NCI-H82 (cell line): ENCODE measurements at places on chromosomes 7 and 10.
A peak's percentile ranks its signal among the peaks of the same experiment; 100 is the strongest.

DNA sequence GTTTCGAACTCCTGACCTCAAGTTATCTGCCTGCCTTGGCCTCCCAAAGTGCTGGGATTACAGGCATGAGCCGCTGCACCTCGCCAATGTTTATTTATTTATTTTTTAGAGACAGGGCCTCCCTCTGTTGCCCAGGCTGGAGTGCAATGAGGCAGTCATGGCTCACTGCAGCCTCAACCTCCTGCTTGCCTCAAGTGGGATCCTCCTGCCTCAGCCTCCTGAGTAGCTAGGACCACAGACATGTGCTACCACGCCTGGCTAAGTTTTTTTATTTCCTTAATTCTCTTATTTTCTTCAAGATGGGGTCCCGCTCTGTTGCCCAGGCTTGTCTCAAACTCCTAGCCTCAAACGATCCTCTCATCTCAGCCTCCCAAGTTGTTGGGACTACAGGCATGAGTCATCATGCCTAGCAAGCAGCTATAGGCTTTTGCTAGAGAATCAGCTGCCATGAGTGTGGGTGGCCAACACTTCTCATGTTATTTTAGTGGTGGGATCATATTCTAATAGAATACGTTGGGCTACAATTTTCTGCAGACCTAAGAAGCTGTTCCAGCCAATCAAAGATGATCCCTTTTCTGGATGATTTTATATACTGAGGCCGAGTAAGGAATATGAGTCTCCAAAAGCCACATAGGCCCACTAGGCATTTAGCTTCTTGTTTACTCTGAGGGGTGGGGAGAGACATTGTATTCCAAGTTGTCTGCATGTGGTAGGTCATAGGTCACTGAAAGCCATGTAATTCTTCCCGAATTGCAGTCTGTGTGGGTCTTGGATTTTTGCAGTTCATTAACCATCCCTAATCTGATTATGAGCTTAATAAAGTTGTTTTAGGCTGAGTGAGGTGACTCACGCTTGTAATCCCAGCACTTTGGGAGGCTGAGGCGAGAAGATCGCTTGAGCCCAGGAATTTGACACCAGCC, 7.6 kb upstream of the TMEM248 start:
- DNase-seq: peak; percentile 85

DNA sequence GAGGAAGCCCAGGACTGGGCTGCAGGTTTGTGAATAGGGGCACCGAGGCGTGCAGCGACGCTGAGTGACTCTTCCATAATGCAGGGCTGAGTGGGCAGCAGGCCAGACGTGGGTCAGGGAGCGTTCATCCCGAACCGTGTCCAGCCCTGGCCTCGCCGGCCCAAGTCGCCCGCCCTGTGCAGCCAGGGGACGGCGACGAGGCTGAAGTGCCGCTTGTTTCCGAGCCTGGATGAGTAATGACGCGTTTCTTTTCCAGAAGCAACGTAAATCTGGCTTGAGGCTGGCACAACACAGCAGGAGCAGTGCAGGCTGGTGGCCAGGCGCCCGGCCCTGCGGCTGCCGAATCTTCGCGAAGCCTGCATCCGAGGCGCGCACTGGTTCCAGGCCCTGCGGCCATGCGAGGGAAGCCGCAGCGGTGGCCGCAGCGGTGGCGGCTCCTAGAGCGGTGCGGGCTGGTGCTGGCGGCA, 74.0 kb upstream of the SEC61G start:
- DNase-seq: no peak

GRCh38 chr10:58755677-58756076, 243.0 kb downstream of the BICC1 start:
- no peak for DNase-seq

GRCh38 chr7:80151274-80151665, 16.6 kb downstream of the GNAI1 start:
- no peak for DNase-seq
